ENCODE measurements at places on chromosomes 3 and 15.

DNA sequence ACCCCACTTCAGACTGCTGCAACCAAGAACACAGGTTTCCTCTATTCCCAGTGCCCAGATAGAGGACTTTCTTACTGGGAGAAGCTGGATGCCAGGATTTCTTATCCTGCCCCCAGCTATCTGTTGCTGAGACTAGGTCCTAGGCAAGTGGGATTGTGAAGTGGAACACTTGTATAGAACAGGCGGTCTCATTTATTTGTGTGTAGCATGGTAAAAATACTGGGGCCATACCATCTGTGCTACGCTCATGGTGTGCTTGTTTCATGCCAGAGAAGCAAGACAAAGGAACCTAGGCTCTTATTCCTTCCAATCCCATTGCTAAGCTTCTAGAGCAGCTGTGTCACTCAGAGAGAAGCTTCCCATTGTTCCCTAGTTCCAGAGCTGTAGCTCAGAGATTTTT is 191.5 kb upstream of the EPHA6 start:
- DNase-seq, result no peak

- DNase-seq, result peak; percentile 83
Observed at GRCh38 chr15:57114070-57114469, 195.6 kb downstream of the TCF12 start.

- DNase-seq, result peak; percentile 86
Observed at GRCh38 chr15:58438956-58439355, 7.2 kb downstream of the LIPC start.

- no peak for DNase-seq
Observed at GRCh38 chr15:39597336-39597735, 16.5 kb downstream of the THBS1 start.

DNA sequence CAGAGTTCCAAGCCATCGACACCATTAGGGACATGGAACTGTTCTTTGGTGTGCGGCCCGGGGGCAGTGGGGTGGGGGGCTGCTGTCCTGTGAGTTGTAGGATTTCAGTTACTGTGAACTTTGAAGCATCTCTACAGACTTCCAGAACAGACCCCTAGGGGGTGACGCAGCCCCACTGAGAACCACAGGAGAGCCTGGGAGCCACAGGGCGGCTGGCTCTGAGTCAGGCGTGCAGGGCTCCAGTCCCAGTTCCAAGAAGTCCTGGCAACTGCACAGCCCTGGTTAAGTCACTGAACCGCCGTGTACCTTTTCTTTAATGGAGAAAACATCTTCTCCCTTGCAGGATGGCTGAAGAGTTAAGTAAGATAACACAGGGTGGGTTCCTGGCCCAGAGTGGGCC is 23.5 kb upstream of the LRTM1 start:
- DNase-seq, result peak; percentile 64

GRCh38 chr3:179141890-179142289 is 6.3 kb upstream of the PIK3CA start:
- no peak for DNase-seq

- DNase-seq, result no peak
Observed at GRCh38 chr3:11631820-11632219, 11.9 kb downstream of the VGLL4 start.

GRCh38 chr3:31748281-31748932 is 215.7 kb downstream of the STT3B start:
- no peak for DNase-seq

DNA sequence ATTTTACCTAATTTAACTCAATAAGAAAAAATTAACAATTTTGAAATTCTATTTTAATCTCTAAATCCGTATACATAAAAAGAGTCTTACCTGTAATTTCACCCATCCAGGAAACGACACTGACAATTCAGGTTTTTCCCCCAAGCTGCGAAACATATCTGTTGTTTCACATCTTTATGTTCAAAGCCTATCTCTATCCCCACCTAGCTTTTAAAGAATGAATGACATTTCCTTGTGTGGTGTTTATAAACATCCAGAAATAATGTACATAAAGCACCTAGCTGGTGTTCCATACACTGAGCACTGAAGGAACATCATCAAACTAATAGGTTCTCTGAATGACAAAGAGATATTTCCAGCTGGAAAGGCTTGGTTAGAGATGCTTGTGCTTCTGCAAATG is 867.8 kb downstream of the SQOR start:
- no peak for DNase-seq

DNA sequence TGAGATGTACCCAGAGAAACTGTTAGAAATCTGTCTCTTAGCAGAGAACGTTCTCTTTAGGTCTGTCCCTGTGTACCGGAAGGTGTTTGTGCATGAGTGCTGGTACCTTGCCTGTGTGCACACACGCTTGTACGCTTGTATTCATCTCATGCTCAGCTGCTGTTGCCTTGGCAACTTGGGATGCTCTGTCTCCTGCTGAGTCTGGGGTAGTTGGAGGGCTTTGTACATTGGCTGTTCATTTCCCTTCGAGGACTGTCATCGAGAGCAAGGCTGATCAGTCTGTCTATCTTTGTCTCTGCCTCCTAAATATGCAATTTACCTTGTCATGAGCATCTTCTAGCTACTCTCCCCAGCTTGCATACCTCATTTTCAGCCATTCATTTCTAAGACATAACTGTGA is 147.2 kb downstream of the SLCO3A1 start:
- no peak for DNase-seq

- DNase-seq, result peak; percentile 59
Observed at GRCh38 chr3:157487339-157487738, 15.9 kb downstream of the VEPH1 start.

- DNase-seq, result no peak
Observed at GRCh38 chr3:185693985-185694653, 108.0 kb downstream of the SENP2 start.

GRCh38 chr3:126907557-126907956 is 75.4 kb upstream of the PLXNA1 start:
- DNase-seq, result no peak

DNA sequence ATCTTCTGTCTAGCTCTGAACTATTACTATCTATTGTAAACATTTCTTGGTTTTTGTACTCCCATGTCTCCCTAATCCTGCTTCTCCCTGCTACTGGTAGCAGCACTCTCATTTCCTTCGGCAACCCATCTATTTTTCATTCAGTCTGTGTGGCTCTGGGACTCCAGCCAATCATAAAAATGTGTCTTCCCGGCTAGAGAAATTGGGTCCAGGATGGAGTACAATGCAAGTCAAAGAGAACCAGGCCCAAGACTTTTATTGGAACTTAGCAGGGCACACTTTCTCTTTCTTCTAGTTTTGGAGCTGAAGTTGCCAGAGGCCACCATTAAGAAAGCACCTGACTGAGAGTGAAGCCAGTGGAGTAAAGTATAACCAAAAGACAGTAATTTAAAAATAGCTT is 22.8 kb upstream of the ARHGEF26 start:
- no peak for DNase-seq

- DNase-seq, result no peak
Observed at GRCh38 chr15:74608786-74609185, 6.8 kb upstream of the CLK3 start.

DNA sequence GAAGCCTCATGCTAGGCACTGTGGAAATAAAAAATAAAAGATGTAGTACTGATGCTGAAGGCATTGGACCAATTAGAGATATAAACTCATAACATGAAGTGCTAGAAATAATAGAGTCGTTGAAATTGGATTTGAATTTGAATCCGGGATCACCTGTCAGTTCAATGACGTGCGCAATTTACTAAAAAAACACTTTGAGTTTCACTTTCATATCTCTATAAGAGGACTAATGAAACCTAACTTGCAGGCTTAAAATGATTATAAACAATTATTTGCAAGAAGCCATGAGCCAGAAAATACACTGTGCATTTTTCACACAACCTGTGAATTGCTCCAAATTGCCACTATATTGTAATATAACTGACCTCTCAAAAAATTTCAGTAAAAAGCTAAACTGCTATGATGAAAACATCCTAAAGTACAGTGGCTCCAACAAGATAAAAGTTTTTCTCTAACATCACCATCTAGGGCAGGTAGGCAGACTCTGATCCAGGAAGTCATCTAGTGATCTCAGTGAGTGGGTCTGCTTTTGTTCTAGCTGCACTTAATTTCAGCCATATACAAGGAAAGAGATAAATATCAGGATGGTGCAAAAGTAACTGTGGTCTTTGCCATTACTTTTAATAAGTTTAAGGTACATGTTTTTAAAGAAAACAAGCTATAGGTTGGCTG is 440.2 kb downstream of the CNTN6 start:
- DNase-seq, result no peak

DNA sequence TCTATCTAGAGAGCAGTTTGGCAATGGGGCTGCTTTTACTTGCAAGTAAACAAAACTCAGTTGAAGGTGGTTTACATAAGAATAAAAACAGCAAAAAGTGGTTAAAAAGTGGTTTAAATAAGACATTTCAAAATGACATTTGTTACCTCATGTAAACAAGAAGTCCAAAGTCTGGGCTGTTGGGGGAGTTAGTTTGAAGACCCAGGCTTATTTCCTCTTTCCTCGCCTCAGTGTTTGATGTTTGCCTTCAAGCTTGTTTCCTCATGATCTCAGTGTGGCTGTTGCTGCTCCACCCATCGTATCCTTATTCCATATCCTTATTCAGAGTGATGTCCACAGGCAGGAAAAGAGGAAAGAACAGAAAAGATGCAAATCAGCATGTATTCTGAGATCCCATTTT is 15.2 kb downstream of the CGNL1 start:
- no peak for DNase-seq
